ENCODE measurements at places on chromosomes 2 and 18.
A peak's percentile ranks its signal among the peaks of the same experiment; 100 is the strongest.

- no peak for ATAC-seq
These were observed 925 bp upstream of the NPC1 start for GRCh38 chr18:23587220-23587642.

- ATAC-seq, result no peak
These were observed 131.9 kb downstream of the MEIS1 start for GRCh38 chr2:66566726-66567399.

DNA sequence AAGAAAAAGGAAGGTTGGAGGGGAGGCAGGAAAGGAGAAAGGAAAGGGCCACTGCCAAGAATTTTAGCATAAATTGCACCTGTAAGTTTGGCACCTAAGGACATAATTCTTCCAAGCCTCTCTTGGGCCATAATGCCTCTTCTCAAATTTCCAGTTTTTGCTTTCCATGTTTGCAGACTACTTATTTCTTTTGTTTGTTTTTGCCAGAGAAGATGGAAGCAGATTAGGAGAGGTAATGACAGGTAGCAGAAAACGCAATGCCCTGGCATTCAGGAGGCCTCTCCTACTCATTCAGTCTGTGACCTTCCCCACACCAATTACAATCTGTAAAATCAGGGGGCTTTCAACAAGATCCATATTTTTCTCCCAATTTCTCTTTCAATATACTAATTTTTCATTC, 56.8 kb downstream of the MRPL33 start:
- no peak for ATAC-seq

GRCh38 chr2:188956961-188957360, 17.2 kb upstream of the COL3A1 start:
- ATAC-seq, result no peak

DNA sequence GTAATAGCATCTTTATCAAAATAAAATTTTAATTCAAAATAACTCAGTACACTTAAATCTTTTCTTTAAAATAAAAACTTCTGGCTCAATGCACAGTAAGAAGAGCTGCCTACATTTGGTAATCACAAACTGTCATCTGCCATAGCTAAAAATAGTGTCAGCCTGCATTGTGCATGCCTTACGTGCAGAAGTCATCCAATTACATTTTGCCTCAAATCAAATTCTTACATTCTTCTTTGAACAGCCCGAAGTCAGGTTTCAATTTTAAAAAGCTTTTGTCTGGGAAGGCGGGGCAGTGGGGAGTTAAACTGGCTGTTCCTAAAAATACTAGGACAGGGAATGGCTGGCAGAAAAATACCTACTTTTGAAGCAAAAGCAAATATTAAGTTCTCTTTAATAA, 51.1 kb downstream of the RTN4 start:
- ATAC-seq, result no peak

GRCh38 chr2:201839727-201840126, 33.4 kb downstream of the CDK15 start:
- no peak for ATAC-seq

DNA sequence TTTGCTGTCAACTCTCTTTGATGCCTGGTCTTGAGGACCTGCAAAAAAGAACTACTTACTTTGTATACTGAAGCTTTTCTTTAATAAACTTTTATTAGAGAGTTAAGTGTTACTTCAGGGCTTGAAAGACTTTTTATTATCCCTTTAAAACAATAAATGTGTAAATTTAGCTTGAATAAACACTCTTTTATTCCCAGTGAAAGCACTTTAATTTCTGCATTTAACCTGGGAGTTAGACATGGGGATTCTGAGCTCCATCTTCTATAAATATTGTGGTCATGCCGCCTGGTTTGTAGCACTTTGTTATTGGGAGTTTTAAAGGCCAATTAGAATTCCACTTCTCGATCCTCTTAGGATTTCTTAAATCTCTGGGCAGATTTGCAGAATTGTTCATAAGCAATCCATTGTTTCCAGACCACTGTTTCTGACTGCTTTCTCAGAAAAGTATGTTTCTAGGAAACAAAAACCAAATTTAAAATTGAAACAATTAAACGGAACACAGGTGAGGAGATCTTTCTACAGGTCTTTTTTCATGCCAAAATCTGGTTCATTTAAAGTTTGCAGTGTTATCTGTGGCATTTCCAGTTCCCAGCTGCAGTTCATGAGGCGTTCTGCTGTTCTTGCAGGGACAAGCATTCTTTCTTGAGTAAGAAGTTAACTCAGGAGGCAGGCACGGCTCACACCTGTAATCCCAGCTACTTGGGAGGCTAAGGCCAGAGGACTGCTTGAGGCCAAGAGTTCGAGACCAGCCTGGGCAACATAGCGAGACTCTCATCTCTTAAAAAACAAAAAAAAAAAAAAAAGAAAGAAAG, 18.1 kb upstream of the E2F6 start:
- no peak for ATAC-seq

DNA sequence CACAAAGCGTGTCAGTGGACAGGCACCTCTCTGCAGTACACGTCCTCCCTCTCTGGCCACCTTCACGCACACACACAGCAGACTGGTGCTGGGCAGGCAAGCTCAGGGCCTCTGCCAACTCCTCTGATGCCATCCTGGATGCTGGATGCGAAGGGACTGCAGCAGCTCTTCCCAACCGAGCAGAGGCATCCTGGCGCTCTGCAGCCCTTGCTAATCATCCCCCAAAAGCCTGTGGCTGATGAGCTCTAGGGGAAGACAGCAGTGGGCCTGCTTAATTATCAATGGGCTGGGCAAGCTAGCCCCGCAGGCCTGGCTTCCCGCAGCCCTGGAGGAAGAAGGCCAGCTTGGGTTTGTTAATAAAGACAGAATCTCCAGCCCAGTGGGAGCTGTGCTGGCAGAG, 71.3 kb upstream of the TEX51 start:
- ATAC-seq, result no peak

GRCh38 chr2:221569425-221569845, 2.7 kb downstream of the EPHA4 start:
- no peak for ATAC-seq

DNA sequence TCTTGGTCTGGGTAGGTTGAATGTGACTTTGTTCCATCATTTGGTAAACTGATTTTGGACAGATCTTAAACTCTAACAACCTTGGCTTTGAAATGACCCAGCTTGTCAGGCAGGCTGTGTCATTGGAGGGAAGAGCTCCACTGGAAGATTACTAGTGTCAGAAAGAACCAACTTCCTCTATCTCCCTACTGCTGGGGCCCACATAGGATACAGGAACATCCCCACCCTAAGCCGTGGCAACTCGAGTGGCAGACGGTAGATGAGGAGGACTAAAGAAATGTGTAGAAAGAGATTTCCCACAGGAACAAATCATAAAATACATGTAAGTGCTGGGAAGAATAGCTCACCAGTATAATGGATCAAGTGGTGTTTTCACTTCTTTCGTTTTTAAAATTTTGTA, 4.3 kb upstream of the G6PC2 start:
- ATAC-seq, result no peak

DNA sequence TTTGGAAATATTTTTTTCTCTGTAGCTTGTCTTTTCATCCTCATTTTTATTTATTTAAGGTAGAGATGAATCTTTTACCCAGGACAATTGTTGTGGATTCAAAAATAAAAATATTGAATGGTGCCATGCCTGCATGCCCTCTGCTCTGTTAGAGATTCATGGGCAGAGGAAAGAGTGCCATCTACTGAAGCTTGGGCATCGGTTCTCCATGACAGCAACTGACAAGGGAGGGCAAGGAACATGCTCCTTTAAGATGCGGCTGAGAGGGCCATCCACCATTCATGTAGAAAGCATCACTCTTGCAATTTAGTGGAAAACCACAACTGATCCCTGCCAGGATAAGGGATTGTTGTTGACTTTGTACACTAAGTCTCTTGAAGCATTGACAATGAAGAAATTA, 79.9 kb downstream of the PARD3B start:
- ATAC-seq, result no peak

DNA sequence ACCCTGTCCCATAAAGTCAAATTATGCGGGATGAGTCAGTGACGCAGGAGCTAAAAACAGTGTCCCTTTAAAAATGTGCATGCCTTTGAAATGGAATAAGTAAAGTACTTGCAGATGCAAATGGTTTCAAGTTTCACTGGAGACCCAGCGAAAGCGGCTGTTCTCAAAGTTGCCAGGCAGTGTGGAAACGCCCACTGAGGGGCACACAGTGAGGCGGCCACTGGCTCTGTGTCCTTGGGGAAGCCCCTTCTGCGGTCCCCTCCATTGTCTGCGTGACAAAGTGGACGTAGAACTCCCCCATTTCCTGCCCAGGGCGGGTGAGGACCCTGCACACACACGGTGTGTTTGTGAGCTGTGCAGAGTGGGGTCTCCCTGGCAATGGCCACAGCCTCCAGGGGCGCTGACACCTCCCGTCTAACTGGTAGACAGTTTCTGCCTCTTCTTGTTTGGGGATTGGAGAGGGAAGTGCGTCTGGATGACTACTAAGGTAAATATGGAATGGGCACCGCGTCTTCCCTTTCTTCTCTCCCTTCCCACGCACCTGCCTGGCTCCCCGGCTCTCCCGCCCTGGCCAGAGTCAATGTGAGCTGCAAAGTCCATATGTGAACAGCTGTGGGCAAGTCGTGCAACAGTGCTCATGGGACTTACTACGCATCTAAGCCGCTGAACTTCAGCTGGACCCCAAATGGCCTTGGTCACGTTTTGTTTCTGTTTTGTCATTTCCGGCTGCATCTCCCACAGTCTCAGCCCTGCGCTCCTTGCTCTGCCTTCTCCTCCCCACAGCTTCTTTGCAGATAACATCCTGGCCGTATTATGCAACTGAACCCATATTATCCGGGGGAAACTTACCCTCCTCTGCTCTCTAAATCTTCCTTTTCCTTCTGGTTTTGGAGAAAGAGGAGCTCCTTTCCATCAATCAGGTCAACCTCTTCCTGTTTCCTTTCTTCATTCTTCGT, 33.7 kb upstream of the ZNF516 start:
- ATAC-seq, result peak; percentile 28

GRCh38 chr2:196076778-196077568, 8.3 kb upstream of the DNAH7 start:
- ATAC-seq, result peak; percentile 9

DNA sequence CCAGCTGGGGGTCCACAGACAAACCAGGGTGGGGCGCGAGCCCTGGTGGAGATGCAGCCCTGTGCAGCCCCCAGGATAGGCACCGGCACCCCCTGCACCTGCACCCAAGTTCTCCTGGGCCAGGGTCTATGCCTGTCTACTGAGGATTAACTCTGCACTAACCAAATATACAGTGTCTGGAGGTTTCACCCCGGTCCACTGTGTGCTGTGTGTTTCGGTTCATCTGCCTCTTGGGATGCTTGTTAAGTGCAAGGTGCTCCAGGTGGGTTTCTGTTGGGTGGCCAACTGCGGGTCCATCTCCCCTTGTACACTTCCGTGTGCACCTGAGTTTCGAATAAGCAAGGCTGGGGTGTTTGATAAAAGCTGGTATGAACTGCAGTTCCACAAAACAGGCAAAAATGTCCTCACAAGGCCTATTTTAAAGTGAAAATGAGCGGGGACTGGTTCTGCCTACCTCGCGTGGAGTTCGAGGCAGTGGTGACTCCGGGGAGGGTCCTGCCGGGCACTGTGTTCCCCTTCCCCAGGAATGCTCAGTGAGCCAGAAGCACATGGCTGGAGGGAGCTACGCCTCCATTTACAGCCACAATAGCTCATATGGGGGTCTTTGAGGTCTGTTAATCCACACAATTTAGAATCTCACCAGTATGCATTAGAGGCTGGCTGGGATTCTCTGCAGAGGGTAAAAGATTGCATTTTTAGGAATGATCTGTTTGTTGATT, 70.7 kb downstream of the EDAR start:
- ATAC-seq, result no peak

DNA sequence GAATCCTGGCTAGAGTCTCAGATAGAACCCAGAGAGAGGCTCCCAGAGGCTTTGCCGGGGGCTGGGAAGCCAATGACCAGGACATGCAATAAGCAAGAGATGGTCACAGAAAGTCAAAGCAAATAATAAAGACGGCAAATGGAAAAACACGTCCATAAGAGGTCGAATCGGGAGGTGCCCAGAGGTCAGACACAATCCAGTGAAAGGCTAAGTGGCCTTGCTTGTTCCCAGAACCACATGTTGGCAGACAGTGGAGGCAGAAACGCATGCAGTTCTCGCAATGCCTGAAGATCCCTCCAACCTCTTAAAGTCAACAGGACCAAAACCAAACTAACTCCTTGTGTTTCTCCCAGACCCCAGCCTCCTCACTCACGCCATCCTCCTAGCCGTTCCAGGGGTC, 3.0 kb downstream of the CYB5A start:
- no peak for ATAC-seq

GRCh38 chr2:145563741-145564615, 1044.1 kb upstream of the ZEB2 start:
- no peak for ATAC-seq

- ATAC-seq, result no peak
These were observed 127.8 kb downstream of the CERS6 start for GRCh38 chr2:168583710-168584521.

DNA sequence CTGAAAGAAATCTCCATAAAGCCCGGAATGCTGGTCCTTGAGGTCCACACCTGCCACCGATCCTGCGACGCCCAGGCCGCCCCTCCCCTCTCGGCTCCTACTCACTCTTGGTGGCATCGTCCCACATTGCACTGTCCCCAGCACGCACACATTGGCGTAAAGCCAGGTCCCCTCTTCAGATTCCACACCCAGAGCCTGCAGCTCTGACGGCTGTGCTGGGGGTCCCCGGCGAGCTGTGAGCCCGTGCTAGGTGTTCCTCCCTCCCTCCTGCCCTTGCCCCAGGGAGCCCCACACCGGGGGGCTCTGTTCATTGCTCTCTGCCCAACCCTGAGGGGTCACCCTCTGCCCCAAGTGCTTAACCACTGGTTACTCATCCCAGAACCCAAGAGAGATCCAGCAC, 8.5 kb downstream of the TPO start:
- ATAC-seq, result no peak

GRCh38 chr2:158775273-158776027, 19.7 kb upstream of the DAPL1 start:
- ATAC-seq, result no peak

DNA sequence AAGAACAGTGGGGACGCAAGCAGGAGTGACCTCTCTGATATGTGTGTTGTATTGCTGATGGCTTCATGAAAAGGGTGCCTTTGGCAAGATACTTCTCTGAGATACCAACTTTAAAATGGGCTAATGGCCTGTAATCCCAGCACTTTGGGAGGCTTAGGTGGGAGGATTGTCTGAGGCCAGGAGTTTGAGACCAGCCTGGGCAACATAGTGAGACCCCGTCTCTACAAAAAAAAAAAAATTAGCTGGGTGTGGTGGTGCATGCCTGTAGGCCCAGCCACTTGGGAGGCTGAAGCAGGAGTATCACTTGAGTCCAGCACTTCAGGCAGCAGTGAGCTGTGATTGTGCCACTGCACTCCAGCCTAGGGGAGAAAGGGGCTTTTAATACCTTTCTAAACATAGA, 9.8 kb downstream of the BIRC6 start:
- no peak for ATAC-seq

DNA sequence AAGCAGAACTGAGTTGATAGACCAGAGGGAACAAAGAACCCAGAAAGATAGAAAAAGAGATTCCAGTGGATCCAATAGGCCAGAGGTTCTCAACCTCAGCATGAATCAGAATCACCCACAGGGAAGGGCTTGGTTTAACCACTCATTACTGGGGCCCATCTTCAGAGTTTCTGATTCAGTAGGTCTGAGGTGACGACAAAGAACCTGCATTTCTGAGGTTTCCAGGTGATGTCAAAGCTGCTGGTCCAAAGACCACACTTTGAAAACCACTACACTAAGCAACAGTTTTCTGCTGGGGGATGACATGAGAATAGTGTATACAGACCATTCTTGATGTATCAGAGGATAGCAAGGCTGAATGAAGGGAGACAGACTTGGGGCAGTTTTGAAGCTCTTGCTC, 296.9 kb upstream of the STON1 start:
- peak; percentile 85 for ATAC-seq

Measured in activated CD4-positive, CD25-positive, alpha-beta regulatory T cell treated with anti-CD3 and anti-CD28 coated beads, Interleukin-2, amount 50 U/mL, for 24 hours (primary cell).